ENCODE measurements at places on chromosomes 2 and 18. TPM values are rescaled to one million over a fixed set of nuclear protein-coding genes. Genes with fewer than 3 reads are reported as not detected.

DNA sequence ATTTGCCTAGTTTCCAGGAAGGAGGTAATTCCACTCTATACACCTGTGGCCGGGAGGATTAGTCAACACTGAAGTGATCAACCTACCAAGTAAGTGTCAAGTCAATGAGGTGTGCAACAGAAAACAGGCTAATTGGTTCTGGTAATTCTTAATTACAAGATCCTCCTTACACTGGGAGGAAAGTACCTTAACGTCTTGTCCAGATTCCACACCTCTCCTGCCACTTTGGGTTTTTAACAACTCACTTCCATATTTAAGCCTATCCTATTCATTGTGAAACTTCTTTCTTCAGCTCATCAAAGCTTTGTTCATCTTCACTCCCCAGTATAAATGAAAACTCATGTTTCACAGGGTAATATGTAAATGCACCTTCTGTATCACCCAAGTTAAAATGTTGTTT is 22.0 kb upstream of the MAP4K4 start:
- no peak for DNase-seq

DNA sequence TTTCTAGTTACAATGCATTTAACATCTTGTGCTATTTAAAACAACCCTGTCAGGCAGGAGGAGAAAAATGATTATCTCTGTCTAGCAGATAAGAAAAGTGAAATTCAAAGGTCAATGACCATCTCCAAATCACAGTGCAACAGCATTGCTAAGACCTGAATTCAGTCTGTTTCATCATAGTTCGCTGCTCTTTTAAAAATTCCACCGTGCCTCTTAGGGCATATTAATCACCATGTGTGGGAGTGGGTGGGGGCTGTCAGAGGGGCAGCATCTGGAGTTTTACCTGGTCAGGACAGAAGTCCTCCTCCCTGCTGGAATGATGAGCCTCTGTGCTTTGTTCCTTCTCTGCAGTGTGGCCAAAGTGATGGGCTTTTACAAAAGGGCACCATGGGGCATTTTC is 418.7 kb upstream of the RGPD4 start:
- DNase-seq, result no peak

- DNase-seq, result no peak
Observed at GRCh38 chr2:161067846-161068350, 92.3 kb upstream of the TANK start.

DNA sequence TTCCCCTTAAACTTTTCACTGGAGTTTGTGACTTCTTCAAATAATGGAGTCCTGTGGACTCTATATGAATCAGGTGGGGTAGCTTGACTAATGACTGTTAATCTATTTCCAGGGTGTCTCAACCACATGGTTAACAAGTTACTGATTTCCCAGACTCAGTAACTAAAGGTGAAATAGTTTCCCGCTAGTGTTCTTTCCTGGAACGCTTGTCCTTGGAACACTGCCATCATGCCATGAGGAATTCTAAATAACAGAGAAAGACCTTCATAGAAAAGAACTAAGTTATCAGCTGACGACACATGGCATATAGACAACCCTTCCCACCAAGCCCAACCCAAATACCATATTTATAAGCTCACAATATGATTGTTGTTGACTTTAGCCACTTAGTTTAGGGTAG is 1027.9 kb upstream of the FAM98A start:
- DNase-seq, result no peak

GRCh38 chr2:189770590-189771322 is 8.2 kb upstream of the OSGEPL1 start:
- no peak for DNase-seq

GRCh38 chr2:206981739-206982340 is 42.5 kb downstream of the CPO start:
- DNase-seq, result peak; percentile 80

- DNase-seq, result no peak
Observed at GRCh38 chr2:64338910-64339500, 115.0 kb upstream of the LGALSL start.

DNA sequence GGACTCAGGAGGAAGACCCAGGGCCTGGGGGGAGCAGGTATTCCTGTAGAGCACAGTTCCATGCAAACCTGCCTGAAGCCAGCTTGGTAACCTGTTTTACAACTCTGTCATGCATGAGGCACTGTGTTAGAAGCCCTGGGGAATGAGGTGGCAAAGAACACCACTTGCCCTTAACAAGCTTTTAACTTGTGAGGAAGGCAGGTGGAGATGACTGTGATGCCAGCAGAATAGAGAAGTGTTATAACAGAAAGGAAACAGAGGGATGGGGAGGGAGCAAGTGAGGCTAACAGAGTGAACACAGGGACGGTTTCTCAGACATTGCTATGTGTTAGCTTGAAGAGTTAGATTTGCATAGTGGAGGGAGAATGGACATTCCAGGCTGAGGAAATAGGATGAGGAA is 11.5 kb upstream of the IL1A start:
- DNase-seq, result no peak

DNA sequence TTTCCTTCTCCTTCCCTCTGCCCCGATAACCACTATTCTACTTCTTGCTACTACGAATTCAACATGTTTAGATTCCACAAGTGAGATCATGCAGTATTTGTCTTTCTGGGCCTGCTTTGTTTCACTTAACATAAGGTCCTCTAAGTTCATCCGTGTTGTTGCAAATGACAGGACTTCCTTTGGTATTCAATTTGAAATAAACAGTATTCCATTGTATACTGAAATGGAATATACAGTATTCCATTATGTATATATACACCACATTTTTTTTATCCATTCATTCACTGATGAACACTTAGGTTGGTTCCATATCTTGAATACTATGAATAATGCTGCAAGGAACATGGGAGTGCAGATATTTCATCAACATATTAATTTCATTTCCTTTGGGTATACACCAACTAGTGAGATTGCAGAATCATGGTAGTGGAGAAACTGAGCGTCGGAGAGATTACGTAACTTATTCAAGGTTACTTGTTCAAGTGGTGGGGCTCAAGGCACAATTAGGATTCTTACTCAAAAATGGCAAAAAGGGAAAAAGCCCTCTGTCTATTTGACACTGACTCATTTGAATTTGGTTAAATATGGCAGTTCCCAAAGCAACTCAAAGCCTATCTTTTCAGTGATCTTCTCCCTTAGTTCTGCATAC is 85.1 kb downstream of the CHN1 start:
- DNase-seq, result no peak

- no peak for DNase-seq
Observed at GRCh38 chr18:38198526-38198925, 632.9 kb upstream of the CELF4 start.

- DNase-seq, result no peak
Observed at GRCh38 chr2:173750353-173750801, 214.8 kb downstream of the SP3 start.

DNA sequence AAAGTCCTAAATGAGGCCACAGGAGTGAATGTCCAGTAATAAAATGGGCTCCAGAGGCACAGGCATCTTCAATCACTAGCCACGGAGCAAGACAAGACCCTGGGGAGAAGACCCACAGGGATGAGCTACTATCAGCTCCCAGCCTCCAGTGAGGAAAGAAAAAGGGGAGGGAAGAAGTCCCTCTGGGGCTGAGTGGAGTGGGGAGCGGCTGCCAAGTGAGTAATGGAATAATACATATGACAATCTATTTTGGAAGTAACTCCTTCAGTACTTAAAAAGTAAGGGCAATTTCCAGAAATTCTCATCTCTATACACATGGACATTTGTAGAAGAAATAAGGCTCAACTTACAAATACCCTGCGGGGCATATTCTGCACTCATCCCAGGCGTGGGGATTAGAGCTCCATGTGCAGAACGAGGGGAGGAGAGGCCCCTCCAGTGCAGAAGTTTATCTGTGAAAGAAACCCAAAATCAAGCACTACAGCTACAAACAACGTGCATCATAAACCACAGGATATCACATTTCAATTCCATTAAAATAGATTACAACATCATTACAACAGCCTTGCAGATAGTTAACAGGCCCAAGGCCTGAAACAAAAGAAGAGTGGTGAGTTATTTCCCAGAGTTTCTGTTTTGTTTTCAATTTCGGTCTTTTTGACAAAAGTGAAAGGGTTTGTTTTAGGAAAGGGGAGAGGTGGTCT is 84.9 kb downstream of the BCL11A start:
- DNase-seq, result no peak

DNA sequence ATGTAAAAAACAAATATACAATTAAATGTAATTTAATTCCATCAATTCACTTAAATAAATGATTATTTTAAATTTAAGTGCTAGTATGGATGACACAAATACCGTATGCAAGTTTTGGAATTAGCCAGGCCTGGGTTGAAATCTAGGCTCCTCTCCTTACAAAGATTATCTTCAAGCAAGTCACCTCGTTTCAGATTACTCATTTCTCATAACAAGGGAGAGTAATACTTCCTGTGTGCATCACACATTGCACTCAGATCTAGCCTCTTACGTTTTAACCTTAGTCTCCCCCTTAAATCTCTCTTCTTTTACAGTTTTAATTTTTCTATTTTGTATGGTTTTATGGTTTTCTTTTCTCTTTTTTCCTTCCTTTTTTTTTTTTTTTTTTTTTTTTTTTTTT is 1475.9 kb upstream of the NXPH2 start:
- no peak for DNase-seq

- no peak for DNase-seq
Observed at GRCh38 chr2:84939426-84940087, 31.4 kb upstream of the KCMF1 start.

GRCh38 chr2:71546777-71547281 is 93.5 kb downstream of the DYSF start:
- no peak for DNase-seq

GRCh38 chr2:232480201-232481190 is 7.1 kb downstream of the ECEL1 start:
- peak; percentile 12 for DNase-seq

CTNNA2 gene
- 0.20 TPM for total RNA-seq

NYAP2 gene
- not detected for total RNA-seq

CXCR1 gene
- total RNA-seq, result 0.35 TPM

TMEFF2 gene
- not detected for total RNA-seq

C2orf81 gene
- 0.62 TPM for total RNA-seq

TMEM182 gene
- 79.4 TPM for total RNA-seq

CD207 gene
- 0.20 TPM for total RNA-seq
